ENCODE measurements at places on chromosomes 13 and 19.

DNA sequence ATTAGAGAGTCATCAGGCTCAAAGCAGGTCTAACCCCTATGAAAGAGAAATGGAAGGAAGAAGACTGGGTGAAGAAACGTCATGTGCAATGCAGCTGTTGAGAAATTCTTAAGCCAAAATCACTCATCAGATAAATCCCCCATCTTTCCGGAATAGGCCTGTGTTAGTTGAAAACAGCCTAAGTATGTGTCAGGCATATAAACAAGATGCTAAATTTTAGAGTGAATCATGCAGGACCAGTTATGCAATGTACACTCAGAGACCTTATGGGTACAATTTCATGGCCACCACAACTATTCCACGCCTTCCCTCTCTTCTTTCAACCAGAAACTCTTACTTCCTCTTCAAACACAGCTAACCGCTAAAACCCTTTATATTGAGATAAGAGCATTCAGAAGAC is 717.7 kb upstream of the ATXN8OS start:
- no peak for DNase-seq

DNA sequence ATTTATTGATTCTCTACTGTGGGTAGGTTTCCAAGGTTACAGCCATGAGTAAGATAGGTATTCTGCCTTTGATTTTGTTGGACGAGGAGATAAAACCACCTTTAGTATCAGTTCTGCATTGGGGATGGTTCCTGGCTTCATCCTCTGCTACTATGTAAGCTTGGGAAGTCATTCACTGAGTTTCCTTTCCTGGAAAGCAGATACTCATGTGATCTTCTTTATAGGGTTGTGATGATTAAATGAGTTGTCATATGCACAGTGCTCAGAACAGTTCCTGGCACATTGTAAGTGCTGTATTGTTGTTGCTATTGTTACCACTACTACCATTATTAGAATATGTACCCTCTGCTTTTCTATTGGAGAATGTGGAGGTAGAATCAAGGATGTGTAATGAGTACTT is 13.1 kb upstream of the WTIP start:
- no peak for DNase-seq

DNA sequence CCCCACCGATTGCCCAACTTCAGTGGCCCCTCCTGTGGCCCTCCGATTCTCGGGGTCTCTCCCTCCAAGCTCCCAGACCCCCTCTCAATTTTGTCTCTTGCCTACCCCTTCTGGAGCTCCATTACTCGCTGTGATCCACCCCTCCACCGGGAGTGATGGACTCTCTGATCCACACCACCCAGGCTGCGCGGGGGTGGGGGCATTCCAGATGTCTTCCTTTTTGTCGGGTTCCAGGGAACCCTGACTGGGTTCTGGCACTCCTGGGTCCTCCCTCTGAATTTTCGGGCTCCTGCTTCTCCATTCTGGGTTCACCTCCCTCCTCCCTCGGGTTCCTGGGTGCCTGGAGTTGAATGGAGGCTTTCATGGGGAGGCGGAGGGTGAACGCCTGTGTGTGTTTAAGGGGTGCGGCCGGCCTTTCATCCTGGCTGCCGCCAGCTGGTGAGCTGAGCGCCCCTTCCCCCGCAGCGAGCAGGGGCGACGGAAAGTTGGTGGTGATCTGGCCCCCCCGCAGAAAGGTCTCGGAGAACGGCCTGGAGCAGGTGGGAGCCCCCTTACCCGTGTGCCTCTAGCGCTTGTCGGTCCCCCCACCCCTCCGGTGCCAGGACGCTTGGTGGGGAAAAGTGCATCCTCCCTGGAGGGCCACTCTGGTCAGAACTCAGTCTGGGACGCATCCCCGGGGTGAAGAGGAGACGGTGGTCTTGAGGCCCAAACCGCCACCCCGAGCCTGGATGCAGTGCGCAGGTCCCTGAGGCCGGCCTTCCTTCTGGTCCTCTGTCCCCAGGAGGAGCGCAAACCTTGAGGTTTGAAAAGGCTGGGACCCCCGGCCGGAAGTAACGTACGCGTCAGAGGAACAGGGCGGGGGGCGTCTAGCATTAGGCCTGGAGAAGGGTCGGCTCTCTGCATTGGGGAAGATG is 1.6 kb downstream of the MISP3 start:
- no peak for DNase-seq

- DNase-seq: peak; percentile 38
These were observed 8.9 kb upstream of the MYO1F start for GRCh38 chr19:8585894-8586750.

GRCh38 chr13:43492311-43492710 is 294.5 kb downstream of the ENOX1 start:
- no peak for DNase-seq

DNA sequence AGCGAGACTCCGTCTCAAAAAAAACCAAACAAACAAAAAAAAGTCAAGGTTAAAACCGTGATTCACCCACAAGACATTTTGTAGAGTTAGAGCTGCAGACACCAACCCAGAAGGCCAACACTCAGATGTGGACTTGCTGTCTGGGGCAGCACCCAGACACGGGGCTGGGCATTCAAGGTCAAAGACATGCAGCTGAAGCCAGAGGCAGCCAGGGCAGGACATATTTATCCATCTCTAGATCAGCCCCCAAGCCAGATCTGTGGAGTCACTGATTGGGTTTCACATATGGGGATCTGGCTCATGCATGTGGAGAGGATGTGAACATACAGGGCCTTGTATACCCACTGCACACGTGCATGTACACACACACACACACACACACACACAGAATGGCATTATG is 3.6 kb downstream of the KLK15 start:
- DNase-seq: no peak

GRCh38 chr13:24274452-24275021 is 34.8 kb upstream of the C1QTNF9 start:
- DNase-seq: peak; percentile 49

GRCh38 chr13:97284558-97284957 is 62.4 kb downstream of the MBNL2 start:
- DNase-seq: no peak

DNA sequence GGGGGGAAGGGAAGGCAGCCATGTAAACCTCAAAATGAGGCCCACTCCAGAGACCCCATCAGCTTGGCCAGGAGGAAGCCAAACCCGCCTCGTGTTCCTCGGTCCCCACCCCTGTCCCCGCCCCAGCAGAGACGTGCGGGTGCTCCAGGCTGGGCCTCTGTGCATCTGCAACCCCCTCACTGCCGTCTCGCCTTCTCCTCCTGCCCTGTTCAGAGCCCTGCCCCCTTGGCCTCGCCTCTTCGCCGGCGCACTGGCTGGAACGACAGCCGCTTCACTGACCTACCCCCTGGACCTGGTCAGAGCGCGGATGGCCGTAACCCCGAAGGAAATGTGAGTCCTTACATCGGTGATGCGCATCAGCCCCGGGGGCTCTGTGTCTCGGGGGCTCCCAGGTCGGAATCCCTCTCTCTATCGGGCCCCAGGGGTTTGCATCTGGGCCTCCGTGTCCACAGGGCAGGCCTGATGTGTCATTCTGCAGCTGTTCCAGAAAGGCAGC is 32.2 kb downstream of the TMEM161A start:
- DNase-seq: no peak

GRCh38 chr19:50876456-50876855 is 3.2 kb downstream of the KLK2 start:
- no peak for DNase-seq

- DNase-seq: no peak
These were observed 37.1 kb upstream of the ISYNA1 start for GRCh38 chr19:18475004-18475453.

DNA sequence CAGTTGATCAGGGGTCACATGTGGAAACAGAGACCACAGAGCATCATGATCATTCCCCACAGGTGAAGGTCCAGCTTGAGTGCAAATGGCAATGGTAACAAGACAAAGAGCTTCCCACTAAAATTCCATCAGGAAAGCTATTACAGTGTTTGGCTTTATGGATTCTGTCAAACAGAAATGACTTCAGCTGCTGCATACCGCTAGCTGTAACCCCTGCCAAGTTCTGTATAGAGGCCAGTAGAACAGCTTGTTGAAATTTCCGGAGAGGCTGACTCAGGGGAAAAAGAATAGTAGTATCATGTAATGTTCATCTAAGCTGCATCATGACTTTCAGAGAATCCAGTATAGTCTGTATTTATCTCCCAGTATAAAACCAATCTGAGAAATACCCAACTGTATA is 1704.7 kb downstream of the SLITRK5 start:
- no peak for DNase-seq

DNA sequence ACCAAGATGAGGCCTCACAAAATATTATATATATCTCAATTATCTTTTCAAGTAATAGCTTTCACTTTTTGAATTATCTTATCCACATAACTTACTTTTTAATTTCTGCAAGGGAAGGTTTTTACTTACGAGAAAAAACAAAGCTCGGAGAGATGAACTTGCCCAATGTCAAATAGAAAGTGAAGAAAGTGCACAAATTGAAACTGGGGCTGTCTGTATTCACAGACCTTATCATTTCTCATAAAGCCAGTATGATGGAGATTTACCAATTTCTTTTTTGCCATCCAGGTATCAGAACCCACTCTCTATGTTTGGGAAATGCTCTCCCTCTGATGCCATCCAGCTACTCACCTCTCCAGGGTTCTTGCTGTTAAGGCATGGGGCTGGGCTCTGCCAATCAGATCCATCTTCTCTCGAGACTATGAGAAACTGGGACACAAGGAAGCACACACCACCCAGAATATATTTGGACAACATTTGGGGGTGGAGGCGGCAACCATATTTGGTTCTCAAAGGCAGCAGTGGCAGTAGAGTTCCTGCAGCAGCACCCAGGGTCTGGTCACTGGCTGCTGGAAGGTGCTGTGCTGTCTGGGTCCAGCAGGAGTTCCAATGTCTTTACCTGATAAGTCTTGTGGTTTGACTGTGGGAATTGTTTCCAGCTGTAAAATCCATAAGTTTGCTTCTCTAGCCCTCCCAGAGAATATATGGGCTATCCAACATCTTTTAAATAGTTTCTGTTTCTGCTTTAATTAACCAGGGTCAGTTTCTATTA is 45.8 kb upstream of the SCEL start:
- no peak for DNase-seq

DNA sequence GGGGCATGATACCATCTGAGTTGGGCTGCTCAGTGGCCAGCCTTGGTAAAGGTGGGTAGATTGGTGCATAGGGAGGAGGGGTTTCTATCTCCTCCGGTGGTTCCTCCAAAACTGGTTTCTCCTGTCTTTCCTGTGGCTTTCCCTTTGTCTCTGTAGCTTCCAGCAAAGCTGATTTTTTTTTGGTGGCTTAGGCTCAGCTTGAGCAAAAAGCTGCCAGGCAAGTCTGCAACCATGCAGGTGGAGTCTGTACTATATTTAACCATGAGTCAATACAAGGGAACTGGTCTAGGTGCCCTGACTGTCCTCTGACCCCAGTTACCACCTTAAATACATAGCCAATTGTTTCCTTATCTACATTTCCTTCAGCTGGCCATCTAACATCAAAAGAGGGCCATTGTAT is 64.0 kb upstream of the ZNF681 start:
- no peak for DNase-seq

DNA sequence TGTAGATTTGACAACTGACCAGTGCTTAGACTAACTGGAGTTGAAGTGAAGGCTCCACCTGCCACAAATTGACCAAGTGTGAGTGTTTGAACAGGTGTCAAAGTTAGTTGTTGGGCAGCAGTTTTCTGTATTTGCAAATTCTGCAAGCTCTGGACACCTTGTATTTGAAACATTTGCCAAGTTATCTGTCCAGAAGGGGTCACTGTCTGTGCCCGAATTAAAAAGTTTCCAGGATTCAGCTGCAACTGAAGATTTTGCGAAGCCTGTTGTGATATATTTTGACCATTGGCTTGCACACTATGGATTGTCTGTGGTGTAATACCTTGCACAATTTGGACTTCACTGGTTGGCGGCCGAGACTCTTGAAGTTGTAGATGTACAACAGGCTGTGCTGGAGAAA is 1690.7 kb downstream of the SLITRK5 start:
- no peak for DNase-seq

DNA sequence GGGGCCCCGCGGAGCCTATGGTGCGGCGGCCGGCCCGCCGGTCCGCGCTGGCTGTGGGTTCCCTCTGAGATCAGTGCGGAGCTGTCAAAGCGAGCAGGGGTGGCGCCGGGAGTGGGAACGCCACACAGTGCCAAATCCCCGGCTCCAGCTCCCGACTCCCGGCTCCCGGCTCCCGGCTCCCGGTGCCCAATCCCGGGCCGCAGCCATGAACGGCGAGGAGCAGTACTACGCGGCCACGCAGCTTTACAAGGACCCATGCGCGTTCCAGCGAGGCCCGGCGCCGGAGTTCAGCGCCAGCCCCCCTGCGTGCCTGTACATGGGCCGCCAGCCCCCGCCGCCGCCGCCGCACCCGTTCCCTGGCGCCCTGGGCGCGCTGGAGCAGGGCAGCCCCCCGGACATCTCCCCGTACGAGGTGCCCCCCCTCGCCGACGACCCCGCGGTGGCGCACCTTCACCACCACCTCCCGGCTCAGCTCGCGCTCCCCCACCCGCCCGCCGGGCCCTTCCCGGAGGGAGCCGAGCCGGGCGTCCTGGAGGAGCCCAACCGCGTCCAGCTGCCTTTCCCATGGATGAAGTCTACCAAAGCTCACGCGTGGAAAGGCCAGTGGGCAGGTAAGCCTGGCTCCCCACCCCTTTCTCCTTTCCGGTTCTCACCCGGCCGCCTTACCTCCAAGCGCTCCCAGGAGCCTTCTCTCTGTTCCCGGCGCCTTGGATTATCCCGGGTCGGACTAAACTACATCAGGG is at the start of gene PDX1:
PDX1 (plus strand) TSS at position 67 of the 743 bp plus-strand sequence; CDS start at position 206, 139 bp downstream.
- no peak for DNase-seq

- DNase-seq: no peak
These were observed 30.5 kb downstream of the CERS4 start for GRCh38 chr19:8239528-8240273.

GRCh38 chr19:39765091-39766076 is 13.3 kb upstream of the LEUTX start:
- no peak for DNase-seq

DNA sequence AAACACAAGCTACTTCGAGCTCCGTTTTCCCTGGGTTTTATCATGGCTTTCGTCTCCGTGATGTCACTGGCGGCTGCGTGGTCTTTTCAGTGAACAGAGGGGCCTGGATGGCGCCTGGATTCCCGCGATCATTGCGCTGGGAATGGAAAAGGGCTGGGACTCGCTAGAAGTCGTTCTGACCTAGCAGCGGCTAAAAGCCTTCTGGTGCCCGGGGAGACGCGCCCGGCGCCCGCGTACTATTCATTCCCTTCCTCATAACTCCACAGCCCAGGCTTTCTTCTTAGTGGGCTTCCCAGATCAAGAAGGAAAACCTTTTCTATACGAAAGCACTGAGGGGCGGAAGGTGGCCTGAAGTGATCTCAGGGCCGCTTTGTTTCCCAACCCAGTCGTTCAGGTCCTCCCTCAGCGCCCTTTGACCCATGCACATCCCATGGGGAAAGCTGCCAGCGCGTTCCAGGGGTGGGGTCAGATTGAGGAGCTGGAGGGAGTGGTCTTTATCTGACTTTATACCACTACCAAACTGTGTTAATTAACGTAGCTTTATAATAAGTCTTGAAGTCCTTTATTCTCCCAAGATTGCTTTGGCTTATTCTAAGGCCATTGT is 96.6 kb downstream of the ELF1 start:
- DNase-seq: no peak

- no peak for DNase-seq
These were observed 22.6 kb downstream of the THSD1 start for GRCh38 chr13:52383366-52383765.

GRCh38 chr13:102868366-102868936 is 22.6 kb downstream of the ERCC5 start:
- DNase-seq: no peak

Data from activated CD8-positive, alpha-beta memory T cell treated with anti-CD3 and anti-CD28 coated beads for 48 hours (primary cell).